ENCODE measurements at places on chromosomes 13 and 19. TPM values are rescaled to one million over a fixed set of nuclear protein-coding genes. Genes with fewer than 3 reads are reported as not detected.

Gene ZNF93
- total RNA-seq: 10.5 TPM

Gene KRTDAP
- 0.18 TPM for total RNA-seq

Gene HIPK4
- 0.13 TPM for total RNA-seq

Gene CATSPERD
- total RNA-seq: not detected

Gene EBI3
- total RNA-seq: 0.53 TPM

Gene ATXN8OS
- total RNA-seq: not detected

Gene GGACT
- 3.9 TPM for total RNA-seq

Gene PLIN5
- 2.3 TPM for total RNA-seq

Gene MATK
- 0.62 TPM for total RNA-seq

Gene AKAP8L
- total RNA-seq: 73.9 TPM

Gene DCLK1
- total RNA-seq: 71.9 TPM

Gene KIR2DL1
- not detected for total RNA-seq

Gene ZNF208
- total RNA-seq: 0.35 TPM

Gene SLITRK6
- total RNA-seq: 6.7 TPM

Gene CLDN10
- 7.4 TPM for total RNA-seq

Gene ZNF112
- 8.9 TPM for total RNA-seq

Gene FBXO46
- 7.3 TPM for total RNA-seq

Gene KLK2
- not detected for total RNA-seq

Gene ZNF808
- 15.9 TPM for total RNA-seq

Gene PCSK4
- 0.84 TPM for total RNA-seq

Gene FUT6
- total RNA-seq: not detected

Gene COL4A1
- 660 TPM for total RNA-seq

Gene ATP8B3
- 0.35 TPM for total RNA-seq

Gene ZNF681
- total RNA-seq: 2.7 TPM

Gene LILRA1
- total RNA-seq: 0.31 TPM

Gene F10
- 41.0 TPM for total RNA-seq

Gene DHDH
- 0.31 TPM for total RNA-seq

Gene SERPINE3
- total RNA-seq: not detected

Gene FPR3
- 0.22 TPM for total RNA-seq

Gene ZSWIM4
- 1.5 TPM for total RNA-seq

Gene ADAMTSL5
- 4.8 TPM for total RNA-seq

Gene PRX
- total RNA-seq: 7.7 TPM

Gene CBLC
- total RNA-seq: not detected

Gene TNFRSF19
- 9.5 TPM for total RNA-seq

Gene APOC1
- 25.0 TPM for total RNA-seq

Gene SERTAD3
- total RNA-seq: 45.5 TPM

Gene GIPC3
- total RNA-seq: 0.22 TPM

Gene ZNF418
- 14.1 TPM for total RNA-seq

Gene CLIP3
- 2.9 TPM for total RNA-seq

Gene IZUMO2
- total RNA-seq: not detected

Gene HSD11B1L
- total RNA-seq: 5.9 TPM

Gene WTIP
- total RNA-seq: 19.3 TPM

Gene KLC3
- total RNA-seq: 0.09 TPM

Gene PRSS57
- 0.04 TPM for total RNA-seq

Gene LRG1
- total RNA-seq: 0.18 TPM

Gene WDR87
- under 0.01 TPM for total RNA-seq

Gene UBE2L5
- total RNA-seq: 0.18 TPM

Gene ERICH6B
- total RNA-seq: not detected

Gene PRKCG
- not detected for total RNA-seq

Gene ADGRE3
- total RNA-seq: 0.04 TPM

Gene ZNF433
- 6.4 TPM for total RNA-seq

Gene ZNF665
- total RNA-seq: 4.7 TPM
